Vein endothelial cell (primary cell): ENCODE measurements at places on chromosomes 6 and 20. TPM values are rescaled to one million over a fixed set of nuclear protein-coding genes. Genes with fewer than 3 reads are reported as not detected.

The TUBB1 gene
- total RNA-seq, result not detected in 2 replicates

The CNKSR3 gene
- total RNA-seq, result 10.8 and 13.8 TPM in 2 replicates

The PAX1 gene
- total RNA-seq, result not detected in 2 replicates

The TCP11 gene
- 0.33 TPM in 1 of 2 replicates, not detected in the other for total RNA-seq

The KIF6 gene
- not detected in 2 replicates for total RNA-seq

The POLR1C gene
- 34.9 and 39.5 TPM in 2 replicates for total RNA-seq

The DOK5 gene
- 0.98 and 3.6 TPM in 2 replicates for total RNA-seq

The C6orf47 gene
- total RNA-seq, result 20.6 and 21.4 TPM in 2 replicates

The SPACA1 gene
- not detected in 2 replicates for total RNA-seq

The PSMF1 gene
- 76.8 and 152 TPM in 2 replicates for total RNA-seq

The C4B gene
- 0.33 and 0.76 TPM in 2 replicates for total RNA-seq

The NRSN1 gene
- not detected in 2 replicates for total RNA-seq

The BPIFB1 gene
- not detected in 2 replicates for total RNA-seq

The ENPP5 gene
- total RNA-seq, result not detected in 2 replicates

The TFAP2C gene
- under 0.01 TPM in 1 of 2 replicates, not detected in the other for total RNA-seq

The RBBP8NL gene
- not detected in 2 replicates for total RNA-seq

The PCNA gene
- 119 and 185 TPM in 2 replicates for total RNA-seq

The CAP2 gene
- total RNA-seq, result under 0.01 and 0.48 TPM in 2 replicates

The IMPG1 gene
- 0.29 TPM in 1 of 2 replicates, not detected in the other for total RNA-seq

The ADGRB3 gene
- total RNA-seq, result not detected in 2 replicates

The GRM1 gene
- 0.10 TPM in 1 of 2 replicates, not detected in the other for total RNA-seq

The C6orf58 gene
- 0.38 and 0.65 TPM in 2 replicates for total RNA-seq

The HAO1 gene
- total RNA-seq, result not detected in 2 replicates

The OR2W1 gene
- total RNA-seq, result not detected in 2 replicates

The COL11A2 gene
- total RNA-seq, result 0.19 and 0.33 TPM in 2 replicates

The CAGE1 gene
- under 0.01 TPM in 1 of 2 replicates, not detected in the other for total RNA-seq

The DEF6 gene
- total RNA-seq, result 0.96 and 0.98 TPM in 2 replicates

The PRRT1 gene
- total RNA-seq, result not detected in 2 replicates

The CARMIL1 gene
- total RNA-seq, result 5.6 and 9.8 TPM in 2 replicates

The SMPDL3A gene
- 4.2 and 6.4 TPM in 2 replicates for total RNA-seq
